ENCODE measurements at places on chromosomes 13 and 19.

DNA sequence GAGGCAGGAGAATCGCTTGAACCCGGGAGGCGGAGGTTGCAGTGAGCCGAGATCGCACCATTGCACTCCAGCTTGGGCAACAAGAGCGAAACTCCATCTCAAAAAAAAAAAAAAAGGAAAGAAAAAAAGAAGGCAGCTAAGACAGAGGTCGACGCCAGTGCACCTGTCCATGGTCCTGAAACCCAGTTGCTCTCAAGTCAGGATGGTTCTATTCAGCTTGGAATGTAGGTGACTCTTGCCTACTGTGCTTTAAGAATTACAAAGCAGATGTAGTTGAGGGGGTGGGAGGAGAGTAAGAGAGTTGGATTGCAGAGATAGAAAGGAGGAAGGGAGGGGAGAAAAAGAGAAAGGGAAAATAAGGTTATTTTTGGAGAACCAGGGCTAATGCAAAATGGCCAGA is 18.7 kb downstream of the CACNG7 start:
- DNase-seq: peak; percentile 49

- no peak for DNase-seq
Observed at GRCh38 chr13:97371486-97372109, 62.4 kb upstream of the RAP2A start.

GRCh38 chr19:46630586-46631205 is 5.3 kb downstream of the GNG8 start:
- DNase-seq: no peak

DNA sequence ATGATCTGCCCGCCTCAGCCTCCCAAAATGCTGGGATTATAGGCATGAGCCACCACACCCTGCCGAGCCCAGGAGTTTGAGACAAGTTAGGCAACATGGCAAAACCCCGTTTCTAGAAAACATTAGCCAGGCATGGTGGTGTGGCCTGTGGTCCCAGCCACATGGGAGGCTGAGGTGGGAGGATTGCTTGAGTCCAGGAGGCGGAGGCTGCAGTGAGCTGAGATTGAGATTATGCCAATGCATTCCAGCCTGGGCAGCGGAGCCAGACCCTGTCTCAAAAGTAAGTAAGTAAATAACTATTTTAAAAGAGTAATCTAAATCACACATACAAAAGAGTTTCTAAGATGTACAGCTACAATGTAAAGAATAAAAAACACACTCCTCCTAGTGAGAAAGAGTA is 41.9 kb downstream of the SKA3 start:
- DNase-seq: no peak

- DNase-seq: no peak
Observed at GRCh38 chr13:99301913-99302636, 5.1 kb downstream of the GPR183 start.

GRCh38 chr19:35365303-35365702 is 5.6 kb upstream of the GPR42 start:
- no peak for DNase-seq

- no peak for DNase-seq
Observed at GRCh38 chr19:16883522-16883921, 5.3 kb upstream of the F2RL3 start.

DNA sequence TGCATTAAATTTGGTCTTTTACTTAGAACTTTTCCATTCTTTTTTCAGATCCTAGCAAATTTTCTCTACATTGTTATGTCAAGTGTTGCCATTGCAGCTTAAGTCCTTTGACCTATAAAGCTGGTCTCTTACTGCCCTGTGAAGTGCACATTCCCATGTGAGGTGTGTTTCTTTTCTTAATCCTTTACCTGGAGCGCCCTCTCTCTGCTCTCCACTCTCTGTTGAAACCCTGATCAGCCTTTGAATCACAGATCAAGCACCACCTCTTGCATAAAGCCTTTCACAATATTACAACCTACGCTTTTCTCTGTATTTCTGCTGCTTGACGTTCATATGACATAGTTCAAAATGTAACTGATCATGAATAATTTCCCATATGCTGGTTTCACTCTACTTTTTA is 84.8 kb downstream of the PCDH17 start:
- DNase-seq: no peak

- no peak for DNase-seq
Observed at GRCh38 chr13:93736081-93736480, 509.5 kb downstream of the GPC6 start.

GRCh38 chr19:18312092-18312534 is 10.8 kb downstream of the LSM4 start:
- DNase-seq: no peak

DNA sequence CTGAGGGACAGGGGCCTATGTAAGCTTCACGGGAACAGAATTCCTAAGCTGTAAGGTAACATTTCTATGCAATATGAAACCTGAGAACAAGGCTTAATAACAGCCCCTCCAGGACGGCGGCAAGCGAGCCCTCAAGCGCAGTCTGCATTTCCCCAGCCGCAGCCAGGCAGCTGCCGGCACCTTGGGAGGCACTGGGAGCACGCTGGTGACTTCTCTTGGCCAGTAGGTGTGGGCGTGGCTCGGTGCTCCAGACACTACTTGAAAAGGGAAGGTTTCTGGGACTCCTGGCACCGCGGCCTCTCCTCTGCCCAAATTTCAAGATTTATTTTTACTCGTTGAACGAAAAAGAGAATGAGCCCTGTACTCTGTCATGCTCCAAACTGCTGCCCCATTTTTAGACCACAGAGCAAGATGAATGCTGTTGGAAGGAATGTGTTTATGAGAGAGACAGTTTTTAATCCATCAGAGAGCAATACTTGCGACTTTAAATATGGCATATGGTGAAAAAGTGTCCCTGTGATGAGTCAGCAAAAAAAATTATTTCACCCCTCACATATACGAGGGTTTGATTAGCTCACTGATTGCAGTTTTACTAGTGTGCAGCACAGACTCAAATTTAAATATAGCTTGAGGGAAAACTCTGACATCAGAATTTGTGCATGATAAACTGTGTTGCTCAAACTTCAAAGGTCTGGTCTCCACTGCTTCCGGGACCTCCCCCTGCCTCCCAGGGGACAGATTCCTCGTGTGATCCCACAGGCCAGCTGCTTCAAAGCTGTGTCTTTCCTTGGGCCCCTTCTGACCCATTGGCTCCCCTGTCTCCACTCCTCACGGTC is 81.2 kb downstream of the COL4A2 start:
- no peak for DNase-seq

- no peak for DNase-seq
Observed at GRCh38 chr13:113448545-113448884, 4.8 kb downstream of the ADPRHL1 start.

- peak; percentile 32 for DNase-seq
Observed at GRCh38 chr13:21219036-21219381, 42.6 kb downstream of the MRPL57 start.

- no peak for DNase-seq
Observed at GRCh38 chr19:48992581-48993174, 431 bp downstream of the GYS1 start.

- DNase-seq: no peak
Observed at GRCh38 chr19:3105641-3106508, 11.7 kb downstream of the GNA11 start.

DNA sequence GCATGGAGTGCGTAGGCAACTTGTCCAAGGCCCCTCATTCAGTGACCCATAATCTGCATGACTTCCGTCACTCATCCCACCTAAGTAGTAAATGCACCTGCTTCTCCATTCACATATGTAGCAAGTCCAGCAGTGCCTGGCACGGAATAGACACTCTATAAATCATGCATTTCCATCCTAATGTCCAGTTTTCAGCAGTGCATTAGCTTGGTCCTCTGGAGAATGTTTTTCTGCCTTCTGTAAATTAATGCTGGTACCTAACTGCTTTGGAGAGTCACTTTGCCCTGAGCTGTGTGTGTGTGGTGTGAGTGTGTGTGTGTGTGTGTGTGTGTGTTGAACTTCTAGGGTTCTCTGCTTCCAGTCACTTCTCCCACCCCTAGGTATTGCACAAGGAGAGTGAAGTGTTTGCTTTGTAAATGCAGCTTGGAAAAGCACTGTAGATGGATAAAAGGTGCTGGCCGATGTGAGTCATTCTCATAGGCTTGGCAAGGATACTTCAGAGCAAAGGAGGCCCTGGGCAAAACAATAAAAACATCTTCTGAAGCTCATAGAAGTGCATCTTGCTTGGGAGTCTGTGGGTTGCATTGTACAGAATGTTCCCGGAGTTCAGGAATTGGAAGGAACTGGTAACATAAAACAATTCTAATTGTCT is 181.8 kb downstream of the KATNAL1 start:
- DNase-seq: no peak

- DNase-seq: no peak
Observed at GRCh38 chr13:48978942-48979601, 3.4 kb downstream of the FNDC3A start.

- peak; percentile 86 for DNase-seq
Observed at GRCh38 chr19:37506387-37507166, at the start of gene ZNF793. ZNF793 (plus strand) TSS chr19:37506939; CDS start chr19:37523440, 16,501 bp downstream.

DNA sequence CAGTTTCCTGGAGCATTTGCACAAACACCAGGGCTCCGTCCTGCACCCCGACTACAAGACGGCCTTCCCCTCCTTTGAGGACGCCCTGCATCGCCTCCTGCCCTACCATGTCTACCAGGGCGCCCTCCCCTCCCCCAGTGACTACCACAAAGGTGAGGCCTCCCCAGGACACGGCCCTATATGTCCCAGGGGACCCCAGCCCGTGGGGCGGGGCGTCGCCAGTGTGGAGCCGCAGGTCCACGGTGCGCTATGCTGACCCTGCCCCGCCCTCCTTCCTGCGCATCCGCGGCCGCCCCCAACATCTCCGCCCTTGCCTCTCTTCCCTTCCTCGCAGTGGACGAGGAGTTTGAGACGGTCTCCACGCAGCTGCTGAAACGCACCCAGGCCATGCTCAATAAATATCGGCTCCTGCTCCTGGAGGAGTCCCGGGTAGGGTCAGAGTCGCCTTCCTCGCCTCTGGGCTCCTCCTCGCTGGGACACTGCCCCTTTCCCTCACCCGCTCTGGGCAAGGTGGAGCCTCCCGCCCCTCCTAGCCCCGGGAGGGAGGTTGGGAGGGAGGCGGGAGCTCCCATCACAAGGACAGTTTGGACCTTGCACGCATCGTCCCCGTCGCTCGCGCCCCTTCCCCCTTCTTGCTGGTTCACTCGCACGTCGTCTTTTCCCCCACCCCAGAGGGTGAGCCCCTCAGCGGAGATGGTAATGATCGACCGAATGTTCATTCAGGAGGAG is 14.4 kb upstream of the EHD2 start:
- DNase-seq: no peak

DNA sequence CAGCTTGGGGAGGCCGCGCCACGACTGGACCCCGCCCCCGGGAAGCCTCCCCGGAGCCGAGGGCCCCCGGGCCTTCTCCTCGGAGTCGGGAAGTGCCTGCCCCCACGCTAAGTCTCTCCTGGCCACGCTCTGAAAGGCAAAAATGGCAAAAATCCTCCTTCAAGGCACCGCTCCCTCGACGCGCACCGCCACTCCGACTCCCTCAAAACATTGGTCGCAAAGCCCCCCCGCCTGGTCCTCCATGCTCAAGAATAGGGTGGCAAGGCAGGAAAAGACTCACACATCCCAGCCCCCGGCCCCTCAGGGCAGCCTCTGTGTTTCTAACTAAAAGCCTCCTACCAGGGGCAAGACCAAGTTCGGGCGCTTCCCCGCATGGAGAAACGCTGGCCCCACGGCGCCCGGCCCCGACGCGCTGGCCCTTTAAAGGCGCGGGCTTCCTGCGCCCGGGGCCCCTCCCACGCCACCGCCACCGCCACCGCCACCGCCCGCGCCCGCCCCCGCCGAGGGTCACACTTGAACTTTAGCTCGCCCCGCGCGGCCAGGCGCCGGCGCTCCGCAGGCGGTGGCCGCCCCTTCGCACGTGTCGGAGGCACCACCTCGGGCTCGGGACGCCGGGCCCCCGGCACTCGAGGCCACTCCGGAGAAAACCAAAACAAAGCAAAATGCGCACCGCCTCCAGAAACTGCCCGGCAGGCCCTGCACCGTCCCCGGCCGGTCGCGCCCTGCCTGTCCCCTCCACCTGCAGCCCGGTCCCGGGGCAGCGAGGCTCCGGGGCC is 1.9 kb downstream of the FOXO1 start:
- DNase-seq: peak; percentile 65

DNA sequence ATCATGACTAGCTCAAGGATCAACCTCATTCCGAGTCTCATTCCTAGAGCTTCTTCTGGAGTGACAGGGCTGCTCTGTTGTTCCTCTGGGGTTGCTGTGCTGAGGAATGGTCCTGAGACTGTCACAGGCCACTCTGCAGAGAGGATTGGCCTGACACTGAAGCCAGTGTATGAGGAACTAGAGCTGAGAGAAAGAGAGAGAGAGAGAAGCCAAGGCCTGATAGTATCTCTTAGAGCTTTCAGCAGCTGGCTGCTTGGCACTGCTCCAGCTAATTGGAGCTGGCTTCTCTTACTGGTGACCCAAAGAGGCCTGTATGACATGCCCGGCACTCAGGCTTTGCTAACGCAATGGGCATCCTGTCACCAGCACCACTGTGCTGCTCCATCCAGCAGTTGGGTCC is 73.4 kb upstream of the FLT1 start:
- no peak for DNase-seq

GRCh38 chr19:11264452-11265176 is 2.3 kb upstream of the DOCK6 start:
- no peak for DNase-seq

DNA sequence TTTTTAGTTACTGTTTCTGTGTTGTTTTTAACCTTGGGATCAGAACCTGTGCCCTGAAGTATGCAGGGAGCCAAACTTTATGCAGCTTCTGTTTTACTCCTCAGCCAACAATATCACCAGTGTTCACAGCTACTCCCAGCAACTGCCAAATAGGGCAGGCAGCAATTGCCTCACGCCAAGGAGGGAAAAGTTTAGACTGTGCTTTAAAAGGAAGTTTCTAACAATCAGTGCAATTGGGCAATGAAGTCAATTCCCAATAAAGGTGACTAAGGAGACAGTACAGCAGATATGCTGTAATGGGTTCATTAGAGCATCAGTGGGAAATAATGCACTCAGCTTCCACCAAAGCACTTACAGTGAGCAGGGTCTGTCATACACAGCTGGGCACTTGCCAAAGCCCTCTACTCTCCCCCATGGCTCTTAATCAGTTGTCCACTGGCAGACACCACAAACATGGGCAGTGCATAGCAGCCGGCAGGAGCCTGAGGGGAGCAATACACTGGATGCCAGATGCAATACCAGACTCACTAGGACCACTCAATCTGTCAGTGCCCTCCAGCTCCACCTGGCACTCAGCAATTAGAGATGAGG is 19.3 kb downstream of the ENOX1 start:
- no peak for DNase-seq

- DNase-seq: no peak
Observed at GRCh38 chr13:86193281-86193680, 394.1 kb upstream of the SLITRK6 start.

GRCh38 chr19:34220472-34221063 is 33.8 kb upstream of the GARRE1 start:
- peak; percentile 69 for DNase-seq

GRCh38 chr19:10105509-10106099 is 558 bp upstream of the PPAN start:
- DNase-seq: peak; percentile 93

DNA sequence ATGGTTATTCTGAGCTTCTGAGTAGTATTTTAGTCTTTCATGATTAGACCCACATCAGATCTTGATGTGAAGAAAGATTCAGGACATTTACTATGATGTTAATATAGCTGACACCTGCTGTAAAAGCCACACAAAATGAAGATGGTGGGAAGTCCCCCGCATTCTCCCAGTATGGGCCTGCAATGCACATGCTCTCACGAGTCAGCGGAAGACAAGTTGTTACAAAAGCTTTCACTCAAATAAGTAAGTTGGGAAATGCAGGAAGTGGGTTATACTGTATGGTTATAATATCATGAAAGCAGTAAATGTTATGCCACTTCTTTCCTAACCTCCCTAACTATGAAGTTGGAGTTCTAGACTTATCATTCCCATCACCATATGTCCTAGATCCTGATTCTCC is 171.9 kb downstream of the KLF5 start:
- DNase-seq: peak; percentile 43

GRCh38 chr19:33207040-33207620 is 13.0 kb downstream of the LRP3 start:
- no peak for DNase-seq
